ENCODE measurements at places on chromosomes 7 and 10. TPM values are rescaled to one million over a fixed set of nuclear protein-coding genes. Genes with fewer than 3 reads are reported as not detected.

DNA sequence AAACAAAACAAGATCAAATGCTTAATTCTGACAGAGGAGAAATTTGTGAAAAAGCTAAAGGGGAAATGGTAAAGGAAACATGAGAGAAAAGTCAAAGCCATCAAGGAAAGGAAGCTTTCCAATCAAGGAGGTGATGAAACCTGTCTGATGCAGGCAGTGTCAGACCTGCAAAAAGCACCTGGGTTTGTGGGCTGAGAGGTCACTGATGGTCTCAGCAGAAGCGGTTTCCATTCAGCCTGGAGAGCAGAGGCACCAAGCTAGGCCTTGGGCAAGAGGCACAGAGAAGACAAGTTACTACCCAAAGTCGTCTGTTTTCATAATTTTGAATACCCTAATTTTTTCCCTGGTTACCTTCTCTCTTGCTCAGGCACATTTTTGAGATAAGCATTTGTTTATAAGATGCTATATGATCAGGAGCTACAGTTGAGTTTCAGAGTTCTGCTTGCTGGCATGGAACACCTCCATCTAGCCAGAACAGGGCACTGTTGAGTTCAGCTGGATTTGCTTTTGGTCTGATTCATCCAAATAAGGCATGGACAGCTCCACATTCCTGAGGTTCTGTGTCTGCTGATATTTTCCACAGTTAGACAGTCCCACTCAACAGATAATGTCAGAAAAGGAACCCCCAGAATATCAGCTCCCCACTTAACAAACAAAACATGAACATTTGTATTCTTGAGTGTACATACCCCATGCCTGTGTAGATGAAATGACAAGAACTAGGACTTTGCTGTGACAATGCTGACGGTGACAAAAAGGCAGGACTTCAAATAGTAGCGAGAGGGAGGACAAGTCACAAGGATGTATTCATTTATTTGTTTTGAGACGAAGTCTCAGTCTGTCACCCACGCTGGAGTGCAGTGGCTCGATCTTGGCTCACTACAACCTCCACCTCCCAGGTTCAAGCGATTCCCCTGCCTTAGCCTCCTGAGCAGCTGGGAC, 4.9 kb upstream of the PPIA start:
- DNase-seq = no peak
- no peaks in the 10 kb centered on the region for H3K4me1 ChIP-seq
- H3K27me3 ChIP-seq = no peaks in the 10 kb centered on the region

Gene TM9SF3
- polyA plus RNA-seq = 88.6 TPM

DNA sequence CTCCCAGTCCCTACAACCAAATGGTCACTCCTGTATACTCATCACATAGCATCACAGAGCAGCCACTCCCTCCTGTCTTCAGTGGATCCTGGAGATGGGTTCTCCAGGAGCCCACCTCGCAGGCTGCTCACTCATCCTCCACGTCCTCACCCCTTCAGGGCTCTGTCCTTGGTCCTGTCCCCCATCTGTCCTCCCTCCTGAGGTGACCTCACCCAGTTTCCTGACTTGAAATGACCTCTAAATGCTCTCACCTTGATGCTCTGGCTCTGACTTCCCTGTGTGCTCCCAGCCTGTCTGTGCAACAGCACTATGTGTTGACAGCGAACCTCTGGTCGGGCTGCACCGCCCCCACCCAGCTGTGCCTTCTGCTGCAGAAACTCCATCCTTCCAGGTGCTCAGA, 2.1 kb upstream of the PPP2R2D start:
- H3K27ac ChIP-seq = no peak overlapping the region
- no peaks in the 10 kb centered on the region for H3K36me3 ChIP-seq

GRCh38 chr10:52578871-52579405, 193.6 kb downstream of the MBL2 start:
- no peak overlapping the region for H3K4me3 ChIP-seq
- peak; percentile 96 for DNase-seq
- no peaks in the 10 kb centered on the region for H3K27me3 ChIP-seq
- no peaks in the 10 kb centered on the region for H3K36me3 ChIP-seq
- H3K27ac ChIP-seq = peak overlapping the region; percentile 91
- H3K4me1 ChIP-seq = peaks cover 41% of the 10 kb centered on the region
